ENCODE measurements at places on chromosomes 2 and 18. TPM values are rescaled to one million over a fixed set of nuclear protein-coding genes. Genes with fewer than 3 reads are reported as not detected.

REG1B gene
- polyA plus RNA-seq, result not detected

MYO7B gene
- polyA plus RNA-seq, result 33.3 TPM

GRCh38 chr18:39198376-39198775, 1632.8 kb upstream of the CELF4 start:
- no peak for DNase-seq

GRCh38 chr2:213306316-213306942, 22.2 kb downstream of the SPAG16 start:
- no peak for DNase-seq

- no peak for DNase-seq
Measured at GRCh38 chr2:33038230-33038629, 91.5 kb downstream of the LTBP1 start.

GRCh38 chr2:428591-428990, 140.7 kb upstream of the ALKAL2 start:
- DNase-seq, result no peak

Measured in renal cortex interstitium (tissue), 15 donors.